ENCODE measurements at places on chromosomes 13 and 19.

- no peak for DNase-seq
These were observed 58.6 kb upstream of the SPRY2 start for GRCh38 chr13:80399340-80400163.

DNA sequence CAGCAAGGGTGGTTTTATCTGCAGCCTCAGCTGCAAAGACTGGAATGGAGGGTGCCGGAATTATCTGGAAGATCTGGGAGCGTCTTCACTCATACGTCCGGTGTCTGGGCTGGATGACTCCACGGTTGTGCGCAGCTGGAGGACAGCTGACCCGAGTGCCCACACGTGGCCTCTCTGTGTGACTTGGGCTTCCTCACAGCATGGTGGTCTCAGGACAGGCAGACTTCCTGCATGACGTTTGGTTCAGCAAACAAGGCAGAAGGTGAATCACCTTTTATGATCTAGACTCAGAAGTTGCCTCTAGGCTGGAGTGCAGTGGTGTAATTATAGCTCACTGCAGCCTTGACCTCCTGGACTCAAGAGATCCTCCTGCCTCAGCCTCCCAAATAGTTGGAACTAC, 33.2 kb downstream of the CACNG6 start:
- no peak for DNase-seq

DNA sequence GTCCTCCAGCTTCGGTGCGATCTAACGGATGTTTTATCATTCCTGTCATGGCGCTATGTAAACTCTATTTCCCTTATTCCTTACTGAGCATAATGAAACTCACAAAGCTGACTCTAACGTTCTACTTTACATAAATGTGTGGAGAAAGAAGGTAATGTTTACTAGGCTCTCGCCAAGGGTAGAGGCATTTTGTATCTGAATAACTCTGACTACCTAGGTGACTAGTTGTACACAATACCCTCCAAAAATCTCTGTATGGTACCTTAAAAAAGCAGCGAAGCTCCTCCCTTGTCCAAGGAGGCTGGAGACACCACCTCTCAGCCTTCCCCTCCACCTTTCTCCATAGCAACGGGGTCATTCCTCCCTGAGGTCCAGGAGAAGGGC, 316 bp upstream of the ZNF530 start:
- no peak for DNase-seq

DNA sequence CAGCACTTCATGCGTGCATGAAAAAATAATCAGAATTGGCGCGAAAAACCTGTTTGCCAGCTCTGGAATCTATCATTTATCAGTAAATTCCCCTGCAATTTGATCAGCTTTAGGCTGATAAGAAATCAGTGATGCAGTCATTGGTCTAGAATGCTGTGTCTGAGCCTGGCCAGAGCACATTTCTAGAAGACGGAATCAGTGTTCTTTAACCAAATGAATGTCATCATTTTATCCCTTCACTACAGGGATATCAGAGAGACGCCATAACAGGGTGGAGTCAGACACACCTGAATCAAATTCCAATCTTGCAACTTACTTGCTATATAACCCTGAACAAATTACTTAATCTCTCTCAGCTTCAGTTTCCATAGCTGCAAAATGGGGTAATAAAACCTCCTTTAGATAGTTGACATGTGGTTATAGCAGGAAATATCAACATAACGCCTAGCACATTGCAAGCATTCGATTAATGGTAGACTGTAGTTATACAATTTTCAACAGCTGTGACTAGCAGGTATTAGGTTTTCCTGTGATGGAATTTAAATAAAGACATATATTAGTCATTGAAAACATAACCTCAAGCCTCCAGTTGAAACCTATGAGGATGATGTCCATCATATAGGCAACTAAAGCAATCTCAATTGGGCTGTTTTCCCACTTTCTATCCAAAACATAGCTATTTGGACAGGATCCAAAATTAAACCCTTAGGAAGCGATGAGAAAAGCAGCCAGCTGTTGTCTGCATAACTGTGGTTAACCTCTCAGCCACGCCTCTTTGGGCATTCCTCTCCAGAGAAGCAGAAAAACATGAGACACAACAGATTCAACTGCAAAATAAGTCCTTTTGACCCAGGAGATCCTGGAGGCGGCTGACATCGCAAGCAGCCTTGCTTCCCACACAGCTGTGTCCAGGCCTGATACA, 51.6 kb upstream of the UBL3 start:
- DNase-seq, result peak; percentile 84

DNA sequence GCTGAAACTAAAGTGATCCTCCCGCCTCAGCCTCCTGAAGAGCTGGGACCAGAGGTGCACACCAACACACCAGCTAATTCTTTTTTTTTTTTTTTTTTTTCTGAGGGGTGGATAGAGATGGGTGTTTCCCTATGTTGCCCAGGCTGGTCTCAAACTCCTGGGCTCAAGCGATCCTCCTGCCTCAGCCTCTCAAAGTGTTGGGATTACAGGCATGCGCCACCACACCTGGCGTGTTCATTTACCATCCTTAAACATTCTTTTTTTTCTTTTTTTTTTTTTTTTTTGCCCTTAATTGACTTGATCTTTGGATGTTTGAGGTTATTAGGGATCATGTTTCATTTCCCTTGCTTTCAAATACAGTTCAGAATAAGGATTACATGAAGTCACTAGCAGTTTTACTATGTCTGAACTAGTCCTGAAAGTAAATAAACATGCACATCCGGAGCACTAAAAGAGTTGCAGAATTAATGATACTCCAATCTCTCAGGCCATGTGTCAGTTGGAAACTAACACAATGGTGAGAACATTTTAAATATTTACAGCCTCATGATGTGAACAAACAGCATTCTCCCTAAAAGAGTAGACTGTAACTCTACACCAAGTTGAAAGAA, 10.2 kb downstream of the UTP14C start:
- DNase-seq, result no peak

DNA sequence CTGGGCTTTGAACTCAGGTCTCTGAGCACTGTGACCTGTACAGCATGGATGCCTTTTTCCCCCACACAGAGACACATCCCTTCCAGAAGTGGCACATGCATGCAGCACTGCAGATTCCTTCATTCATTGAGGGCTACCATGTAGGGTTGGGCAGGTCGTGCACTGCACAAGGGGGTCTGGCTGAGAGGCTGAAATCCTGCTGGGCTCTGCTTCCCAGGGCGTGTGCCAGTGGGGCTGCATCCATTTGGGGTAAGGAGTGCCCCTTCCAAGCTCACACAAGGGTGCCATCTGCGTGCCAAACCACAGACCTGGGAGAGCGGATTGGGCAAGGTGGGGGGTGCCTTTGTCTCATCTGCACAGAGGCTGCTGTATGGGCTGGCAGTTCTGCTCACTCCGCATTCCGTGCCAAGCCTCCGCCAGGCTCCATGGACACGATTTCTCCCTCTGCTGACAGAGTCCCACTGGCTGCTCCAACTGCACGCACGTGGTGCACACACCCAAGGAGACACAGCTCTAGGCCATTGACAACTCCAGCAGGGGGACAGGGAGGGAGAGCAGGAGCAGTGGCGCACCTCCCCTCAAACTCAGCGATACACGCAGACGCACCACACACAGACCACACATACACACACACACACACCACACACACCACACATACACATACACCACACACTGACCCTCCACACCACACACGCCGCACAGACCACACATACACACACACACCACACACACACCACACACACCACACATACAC, 4.5 kb upstream of the SHISA7 start:
- DNase-seq, result no peak

DNA sequence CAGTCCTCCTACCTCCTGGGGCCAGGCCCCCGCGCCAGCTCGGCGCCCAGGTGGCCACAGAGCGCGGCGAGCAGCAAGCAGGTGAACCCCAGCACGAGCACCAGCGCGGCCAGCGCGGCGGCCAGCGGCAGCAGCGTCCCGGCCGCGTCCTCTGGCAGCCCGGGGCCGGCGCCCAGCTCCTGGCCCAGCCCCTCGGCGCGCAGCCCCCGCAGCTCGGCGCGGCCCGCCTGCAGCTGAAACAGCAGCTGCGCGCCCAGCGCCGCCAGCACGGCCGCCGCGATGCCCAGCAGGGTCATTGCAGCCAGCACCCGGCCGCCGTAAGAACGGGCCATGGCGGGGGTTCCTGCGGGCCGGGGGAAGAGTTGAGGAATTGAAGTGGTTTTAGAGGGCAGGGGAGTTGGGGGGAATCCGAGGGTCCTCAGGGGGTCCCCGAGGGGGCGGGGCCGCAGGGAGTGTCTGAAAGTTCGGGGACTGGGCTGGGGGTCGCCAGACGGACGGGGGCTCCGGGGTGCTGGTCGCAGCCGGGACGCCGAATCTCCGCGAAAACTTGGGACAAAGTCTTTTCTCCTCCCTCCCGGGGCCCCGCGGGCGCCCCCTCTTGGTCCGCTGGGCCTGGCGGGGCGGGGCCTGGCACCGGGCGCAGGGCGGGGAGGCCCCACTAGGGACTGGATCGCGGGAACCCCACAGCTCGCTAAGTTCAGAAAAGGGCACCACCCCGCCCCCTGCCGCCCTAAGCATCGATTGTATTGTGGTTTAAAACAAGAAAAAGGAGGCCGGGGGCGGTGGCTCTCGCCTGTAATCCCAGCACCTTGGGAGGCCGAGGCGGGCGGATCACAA, at the start of gene TMEM221:
TSS of gene TMEM221 (minus strand) at position 538 of the 837 bp plus-strand sequence. CDS start at position 332, 206 bp downstream.
- DNase-seq, result no peak

- no peak for DNase-seq
These were observed 6.3 kb downstream of the CDADC1 start for GRCh38 chr13:49254007-49254406.

- DNase-seq, result no peak
These were observed 79.1 kb upstream of the GPR12 start for GRCh38 chr13:26839682-26840081.

- no peak for DNase-seq
These were observed 3.2 kb downstream of the CRLF1 start for GRCh38 chr19:18603255-18603957.

DNA sequence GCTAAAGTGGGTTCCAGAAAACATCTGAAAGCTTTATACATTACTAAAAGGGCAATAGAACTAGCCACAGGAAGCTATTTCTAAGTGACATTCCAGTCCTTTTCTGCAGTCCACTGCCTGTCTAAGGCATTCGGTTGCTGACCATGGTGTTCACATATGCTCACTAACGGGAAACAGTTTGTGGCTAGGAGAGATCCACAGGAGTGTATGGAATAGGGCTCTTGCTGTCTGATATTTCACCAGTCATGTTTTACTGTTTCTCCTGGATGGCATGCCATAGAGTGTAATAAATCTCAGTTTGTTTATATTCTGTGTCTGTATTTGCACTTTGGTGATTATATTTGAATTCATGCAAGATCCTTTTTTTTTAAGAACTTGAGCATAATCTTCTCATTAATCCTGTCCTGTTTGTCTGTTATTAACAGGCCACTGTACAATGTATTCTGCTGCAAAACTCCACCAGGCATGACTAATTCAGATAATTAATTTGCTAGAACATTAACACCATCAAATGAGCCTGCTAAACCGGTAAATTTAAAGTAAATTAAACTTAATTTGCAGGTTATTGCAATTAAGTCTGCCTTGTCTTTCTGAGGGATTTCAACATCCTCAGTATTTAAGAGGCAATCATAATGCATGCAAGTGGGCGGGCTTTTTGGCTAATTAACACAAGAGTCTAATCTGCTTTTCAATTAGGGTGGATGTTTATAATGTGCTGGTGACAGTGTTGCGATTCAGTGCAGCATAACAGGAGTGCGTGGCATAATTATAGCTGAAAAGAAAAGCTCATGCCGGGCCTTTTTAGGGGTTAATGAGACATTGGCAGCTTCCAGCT, 201.3 kb downstream of the POU4F1 start:
- no peak for DNase-seq

DNA sequence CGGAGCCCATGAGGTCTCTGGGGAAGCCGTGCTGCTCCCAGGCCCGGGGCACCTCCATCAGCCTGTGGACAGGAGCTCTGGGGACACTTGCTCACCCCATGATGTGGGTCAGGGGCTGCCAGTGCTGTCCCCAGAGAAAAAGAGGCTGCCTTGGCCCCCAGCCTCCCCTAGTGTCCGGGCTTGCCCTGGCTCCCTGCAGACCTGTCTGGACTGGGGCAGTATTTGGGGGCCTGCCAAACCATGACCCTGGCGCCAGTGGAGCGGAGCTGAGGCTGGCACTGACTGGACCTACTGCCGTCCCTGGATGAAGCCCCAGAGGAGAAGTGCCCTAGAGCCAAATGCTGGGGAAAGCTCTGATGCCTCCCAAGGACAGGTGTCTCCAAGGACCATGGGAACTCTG, 30.4 kb downstream of the ELAVL1 start:
- no peak for DNase-seq

DNA sequence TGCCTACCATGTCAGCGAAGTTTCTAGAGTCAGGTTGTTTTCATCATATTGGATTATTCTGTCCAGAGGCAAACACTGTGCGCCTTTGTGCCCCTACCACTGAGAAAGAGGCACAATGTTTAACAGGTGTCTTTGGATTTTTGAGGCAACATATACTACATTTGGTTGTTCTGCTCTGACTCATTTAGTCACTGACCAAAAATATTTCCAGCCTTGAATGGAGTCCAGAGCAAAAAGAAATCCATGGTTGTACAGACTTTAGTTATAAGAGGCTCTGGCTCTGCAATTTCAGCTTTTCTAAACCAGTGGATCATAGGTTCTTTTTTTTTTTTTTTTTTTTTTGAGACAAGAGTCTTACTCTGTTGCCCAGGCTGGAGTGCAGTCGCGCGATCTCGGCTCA, 35.7 kb downstream of the LACC1 start:
- no peak for DNase-seq

- DNase-seq, result no peak
These were observed 43.0 kb downstream of the CACNA1A start for GRCh38 chr19:13463296-13463695.

- no peak for DNase-seq
These were observed 463.2 kb downstream of the KLF5 start for GRCh38 chr13:73521985-73522524.

GRCh38 chr19:21092109-21092508, 10.1 kb downstream of the ZNF714 start:
- DNase-seq, result peak; percentile 38

GRCh38 chr13:85142351-85142927, 656.8 kb downstream of the SLITRK6 start:
- no peak for DNase-seq

DNA sequence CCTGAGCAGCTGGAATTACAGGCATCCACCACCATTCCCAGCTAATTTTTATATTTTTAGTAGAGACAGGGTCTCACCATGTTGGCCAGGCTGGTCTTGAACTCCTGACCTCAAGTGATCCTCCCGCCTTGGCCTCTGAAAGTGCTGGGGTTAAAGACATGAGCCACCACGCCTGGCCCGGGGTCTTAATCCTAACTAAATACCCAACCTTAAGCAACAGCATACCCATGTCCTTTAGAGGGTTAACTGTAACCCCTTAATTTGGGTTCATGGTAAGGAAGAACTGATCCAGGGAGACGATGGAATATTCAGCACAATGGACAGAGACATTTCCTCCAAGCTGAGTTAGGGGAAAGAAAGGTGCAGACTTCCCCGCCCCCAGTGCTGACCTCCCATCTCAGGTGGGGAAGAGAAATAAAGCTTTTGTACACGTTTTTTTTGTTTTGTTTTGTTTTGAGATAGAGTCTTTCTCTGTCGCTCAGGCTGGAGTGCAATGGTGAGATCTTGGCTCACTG, 8.7 kb upstream of the GALP start:
- DNase-seq, result no peak

DNA sequence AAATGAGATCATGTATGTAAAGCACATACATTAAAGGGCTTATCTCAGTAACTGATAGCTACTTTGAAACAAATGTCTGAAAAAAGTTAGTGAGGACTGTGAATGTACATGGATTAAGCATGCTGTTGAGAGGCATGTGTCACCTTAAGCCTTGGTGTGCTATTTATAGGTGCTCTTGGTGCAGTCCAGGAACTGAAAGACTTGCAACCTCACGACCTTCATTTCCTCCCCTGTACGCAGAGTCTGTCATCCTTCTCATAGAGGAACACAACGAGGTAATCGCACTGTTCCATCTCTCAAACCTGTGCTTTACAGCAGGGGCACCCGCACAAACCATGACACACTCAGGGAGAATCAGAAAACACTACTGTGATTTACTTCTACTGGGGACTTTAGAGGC, 65.6 kb downstream of the UFM1 start:
- no peak for DNase-seq

Data from GM04504 (cell line).